ENCODE measurements at places on chromosomes 16 and 17.
A peak's percentile ranks its signal among the peaks of the same experiment; 100 is the strongest.

GRCh38 chr17:36703860-36704266, 102.5 kb downstream of the MRM1 start:
- DNase-seq: no peak

DNA sequence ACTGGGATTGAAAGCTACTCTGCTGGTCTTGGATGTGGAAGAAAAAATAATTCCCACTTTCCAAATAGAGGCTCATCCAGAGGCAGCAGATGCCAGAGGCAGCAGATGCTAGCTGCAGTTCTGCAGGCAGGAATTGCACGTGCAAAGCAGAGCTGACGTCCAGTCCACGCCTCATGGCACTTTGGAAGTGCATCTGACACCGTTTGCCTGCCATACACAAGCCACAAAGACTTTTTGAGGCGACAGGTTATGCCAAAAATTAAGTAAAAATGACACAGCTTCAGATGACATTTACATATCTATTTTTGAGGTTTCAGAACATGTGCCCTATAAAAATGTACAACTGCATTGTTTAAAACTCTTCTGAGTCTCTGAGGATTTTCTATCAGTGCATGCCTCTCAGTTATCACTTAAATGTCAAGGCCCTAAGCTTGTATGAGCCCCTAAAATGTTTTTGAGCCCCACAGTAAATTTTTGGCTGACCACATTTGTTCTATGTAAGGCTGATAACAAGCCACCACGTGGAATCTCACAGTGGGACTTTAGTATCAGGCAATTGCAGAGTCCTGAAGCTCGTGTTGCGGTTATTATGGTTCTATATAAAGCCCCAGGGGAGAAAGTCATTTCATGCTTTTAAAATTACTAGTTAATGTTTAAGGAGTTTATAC, 239.2 kb downstream of the PRKCA start:
- DNase-seq: peak; percentile 17

DNA sequence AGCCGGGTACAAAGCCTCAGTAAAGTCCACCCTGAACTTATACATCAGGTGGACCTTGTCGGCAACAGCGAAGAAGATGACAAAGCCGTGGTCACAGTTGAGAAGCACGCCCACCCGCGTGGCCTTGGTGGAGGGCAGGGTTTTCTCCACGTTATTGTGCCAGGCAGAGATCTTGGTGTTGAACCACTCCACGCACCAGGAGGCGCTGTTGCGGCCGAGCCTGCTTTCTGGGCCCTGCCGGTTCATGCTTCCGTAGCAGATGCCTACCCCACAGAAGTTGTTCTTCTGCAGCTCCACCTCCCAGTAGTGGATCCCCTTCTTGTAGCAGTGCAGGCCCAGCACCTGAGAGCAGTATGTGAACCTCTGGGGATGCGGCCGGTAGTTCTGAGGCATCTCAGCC, 22.1 kb downstream of the TRIM25 start:
- DNase-seq: no peak

DNA sequence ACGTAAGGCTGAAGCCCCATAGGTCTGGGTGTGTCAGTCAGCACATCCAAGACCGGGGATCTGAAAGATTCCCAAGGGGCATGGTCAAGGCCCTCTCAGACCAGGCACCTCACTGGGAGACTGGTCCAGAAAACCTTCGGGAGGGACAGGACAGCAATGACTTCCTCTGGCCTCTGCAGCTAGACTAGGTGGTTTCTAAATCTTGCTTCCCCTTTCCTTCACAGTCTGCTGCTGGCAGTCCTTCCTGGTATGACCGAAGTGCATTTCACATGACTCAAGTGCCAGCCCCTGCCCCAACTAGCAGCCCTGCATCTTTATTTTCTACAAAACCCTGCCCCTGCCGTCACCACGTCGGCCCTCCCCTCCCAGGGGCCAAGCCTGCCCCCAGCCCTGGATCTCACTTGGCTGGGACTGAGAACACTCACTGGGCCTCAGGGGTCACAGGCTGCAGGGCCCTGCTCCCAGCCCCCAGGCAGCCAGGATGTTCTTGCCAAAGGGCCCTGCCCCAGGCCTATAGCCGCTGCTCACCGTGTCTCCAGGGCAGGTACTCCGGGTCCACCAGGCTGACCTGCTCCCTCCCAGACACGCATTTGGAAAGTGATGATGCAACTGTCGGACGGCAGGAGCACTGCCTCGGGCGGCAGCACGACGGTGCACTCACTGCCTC, 18.3 kb downstream of the POLR3K start:
- DNase-seq: no peak

DNA sequence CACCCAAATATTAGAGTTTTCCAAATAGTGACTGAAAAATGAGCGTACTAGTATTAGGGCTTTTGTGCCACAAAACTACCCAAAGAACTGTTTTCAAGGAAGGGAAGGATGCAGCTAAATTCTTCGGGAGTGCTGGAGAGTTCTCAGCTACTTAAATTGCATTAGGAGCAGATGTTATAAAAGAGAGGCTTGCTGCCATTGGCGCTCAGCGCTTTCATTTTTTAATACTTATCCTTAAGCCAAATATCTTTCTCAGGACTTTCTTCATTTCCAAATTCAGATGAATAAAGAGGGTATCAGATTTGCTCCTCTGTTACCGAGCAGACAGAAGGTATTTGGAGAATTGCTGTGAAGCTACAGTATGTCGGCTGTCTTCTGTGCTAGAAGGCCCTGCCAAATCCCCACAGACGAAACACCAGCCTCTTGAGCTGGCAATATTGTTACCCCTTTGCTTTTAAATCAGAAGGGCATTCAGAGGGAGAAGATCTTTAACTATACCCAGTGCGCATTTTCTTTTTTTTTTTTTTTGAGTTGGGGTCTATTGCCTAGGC, 47.2 kb upstream of the CLEC18A start:
- DNase-seq: no peak

DNA sequence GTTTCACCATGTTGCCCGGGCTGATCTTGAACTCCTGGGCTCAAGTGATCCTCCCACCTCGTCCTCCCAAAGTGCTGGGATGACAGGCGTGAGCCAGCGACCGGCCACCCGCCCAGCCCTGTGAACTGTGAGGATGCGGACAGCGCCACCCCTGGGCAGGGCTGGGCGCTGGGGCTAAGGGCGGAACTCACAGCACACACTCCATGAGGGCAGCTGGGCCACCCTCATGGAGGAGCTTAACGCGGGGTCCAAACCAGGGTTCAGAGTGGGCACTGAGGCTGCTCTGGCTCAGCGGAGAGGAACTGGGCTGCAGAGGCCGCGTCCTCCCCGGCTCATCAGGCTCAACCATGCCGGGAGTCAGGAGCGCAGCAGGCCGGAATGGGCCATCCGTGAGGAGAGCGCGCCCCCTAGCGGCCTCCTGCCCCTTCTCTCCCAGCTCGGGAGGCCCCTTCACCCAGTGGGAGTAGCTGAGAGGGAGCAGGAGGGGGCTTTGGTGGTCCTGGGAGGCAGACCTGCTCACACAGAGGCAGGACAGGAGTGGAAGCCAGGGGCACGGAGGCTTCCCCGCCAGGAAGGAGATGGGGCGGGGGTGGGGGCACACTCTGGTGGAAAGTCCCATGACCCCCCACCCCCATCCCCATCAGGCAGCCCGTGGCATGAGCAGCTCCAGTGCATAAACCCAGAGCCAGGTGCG, 13.8 kb downstream of the CORO7 start:
- peak; percentile 92 for DNase-seq

DNA sequence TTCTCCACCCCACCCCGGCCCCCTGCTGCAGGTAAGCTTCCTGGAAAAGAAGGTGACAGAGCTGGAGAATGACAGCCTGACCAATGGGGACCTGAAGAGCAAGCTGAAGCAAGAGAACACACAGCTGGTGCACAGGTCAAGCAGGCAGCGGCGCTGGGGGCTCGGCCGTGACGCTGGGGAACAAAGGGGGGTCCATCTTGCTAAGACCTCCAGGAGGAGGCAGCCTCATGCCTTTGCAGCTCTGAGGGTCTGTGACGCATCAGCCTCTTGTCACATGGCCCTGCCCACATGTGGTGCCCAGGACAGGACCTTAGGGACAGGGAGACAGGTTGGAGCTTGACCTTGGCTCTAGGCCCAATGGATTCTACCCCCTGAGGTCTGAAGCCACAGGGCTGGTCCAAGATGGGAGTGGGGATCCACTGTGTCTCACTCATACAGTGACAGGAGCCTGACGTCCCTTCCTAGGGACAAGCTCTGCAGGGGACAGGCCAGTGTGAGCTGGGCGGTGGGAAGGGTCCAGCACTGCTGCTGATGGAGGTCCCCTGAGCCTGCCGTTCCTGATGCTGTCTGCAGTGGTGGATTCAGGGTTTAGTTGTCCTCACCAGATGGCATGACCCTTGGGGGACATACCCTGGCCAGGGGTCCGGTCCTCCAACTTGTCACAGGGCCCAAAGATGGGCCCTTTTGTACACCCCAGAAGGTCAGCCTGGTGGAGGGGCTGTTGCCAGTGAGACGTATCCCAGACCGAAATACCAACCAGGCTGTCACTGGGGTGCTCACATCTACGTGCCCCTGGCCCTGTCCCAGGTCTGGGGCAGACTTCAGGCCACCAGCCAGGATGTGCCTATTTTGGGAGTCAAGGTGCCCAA, 132.6 kb downstream of the RAB11FIP4 start:
- no peak for DNase-seq

- peak; percentile 45 for DNase-seq
These were observed 28.7 kb upstream of the GAS7 start for GRCh38 chr17:10226930-10227695.

DNA sequence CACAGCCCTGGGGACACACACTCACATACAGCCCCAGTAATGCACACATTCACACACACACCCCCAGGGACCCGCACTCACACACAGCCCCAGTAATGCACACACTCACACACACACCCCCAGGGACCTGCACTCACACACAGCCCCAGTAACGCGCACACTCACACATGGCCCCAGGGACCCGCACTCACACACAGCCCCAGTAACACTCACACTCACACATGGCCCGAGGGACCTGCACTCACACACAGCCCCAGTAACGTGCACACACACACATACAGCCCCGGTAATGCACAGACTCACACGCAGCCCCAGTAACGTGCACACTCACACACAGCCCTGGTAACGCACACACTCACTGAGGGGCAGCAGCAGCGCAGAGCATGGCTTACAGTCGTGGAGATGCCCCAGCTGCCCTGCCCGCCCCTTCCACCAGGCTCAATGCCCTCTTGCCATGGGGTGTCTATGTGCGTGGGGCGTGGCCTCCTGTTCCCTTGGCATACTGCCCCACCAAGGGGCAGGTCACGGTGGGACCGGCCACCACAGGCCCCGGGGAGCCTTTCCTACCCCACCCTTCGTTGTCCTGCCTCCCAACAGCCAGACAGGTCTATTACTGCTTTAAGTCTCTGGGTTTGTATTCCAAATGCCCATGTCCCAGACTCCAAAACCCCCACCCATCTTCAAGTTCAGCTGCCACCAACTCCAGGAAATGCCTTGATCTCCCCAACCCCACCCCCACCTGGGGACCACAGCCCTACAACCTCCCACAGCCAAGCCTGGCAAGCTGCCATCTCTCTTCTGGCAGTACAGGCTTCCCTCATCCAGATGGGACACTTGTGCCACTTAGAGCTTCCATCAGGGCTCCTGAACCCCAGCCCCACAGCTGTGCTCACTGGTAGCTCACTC, 2.7 kb downstream of the CCDC102A start:
- DNase-seq: no peak

DNA sequence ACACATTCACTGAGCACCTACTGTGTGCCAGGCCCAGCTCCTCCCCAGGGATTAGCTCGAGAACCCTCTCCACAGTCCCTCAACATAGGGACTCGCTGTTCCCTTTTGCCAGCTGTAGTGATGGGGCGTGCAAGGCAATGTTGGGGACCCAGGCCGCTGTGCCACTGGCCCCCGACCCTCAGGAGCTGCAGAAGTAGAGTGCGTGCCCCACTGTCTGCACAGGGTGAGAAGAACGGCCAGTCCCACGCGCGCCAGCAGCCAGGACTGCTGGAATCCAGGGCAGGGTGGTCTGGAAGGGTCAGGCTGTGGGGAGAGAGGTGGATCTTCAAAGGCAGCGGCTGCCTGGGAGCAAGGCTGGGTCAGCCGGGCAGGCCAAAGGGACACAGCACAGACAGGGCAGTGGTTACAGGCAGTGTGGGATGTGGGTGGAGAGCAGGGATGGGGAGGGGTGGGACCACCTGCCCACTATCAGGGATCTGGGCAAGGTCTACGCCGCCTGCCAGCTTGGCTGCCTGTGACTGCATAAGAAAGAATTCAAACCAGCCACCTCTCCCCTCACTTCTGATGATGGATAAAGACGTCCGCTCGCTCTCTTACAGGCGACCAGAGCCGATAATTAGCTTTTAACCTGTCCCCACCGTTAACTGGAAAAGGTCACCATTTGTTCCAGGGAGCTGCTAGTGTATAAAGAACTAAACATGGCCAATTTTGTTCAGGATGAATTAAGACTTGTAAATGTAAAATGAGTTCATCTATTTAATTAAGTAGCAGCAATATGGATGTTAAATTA, 86.7 kb upstream of the GSE1 start:
- no peak for DNase-seq

DNA sequence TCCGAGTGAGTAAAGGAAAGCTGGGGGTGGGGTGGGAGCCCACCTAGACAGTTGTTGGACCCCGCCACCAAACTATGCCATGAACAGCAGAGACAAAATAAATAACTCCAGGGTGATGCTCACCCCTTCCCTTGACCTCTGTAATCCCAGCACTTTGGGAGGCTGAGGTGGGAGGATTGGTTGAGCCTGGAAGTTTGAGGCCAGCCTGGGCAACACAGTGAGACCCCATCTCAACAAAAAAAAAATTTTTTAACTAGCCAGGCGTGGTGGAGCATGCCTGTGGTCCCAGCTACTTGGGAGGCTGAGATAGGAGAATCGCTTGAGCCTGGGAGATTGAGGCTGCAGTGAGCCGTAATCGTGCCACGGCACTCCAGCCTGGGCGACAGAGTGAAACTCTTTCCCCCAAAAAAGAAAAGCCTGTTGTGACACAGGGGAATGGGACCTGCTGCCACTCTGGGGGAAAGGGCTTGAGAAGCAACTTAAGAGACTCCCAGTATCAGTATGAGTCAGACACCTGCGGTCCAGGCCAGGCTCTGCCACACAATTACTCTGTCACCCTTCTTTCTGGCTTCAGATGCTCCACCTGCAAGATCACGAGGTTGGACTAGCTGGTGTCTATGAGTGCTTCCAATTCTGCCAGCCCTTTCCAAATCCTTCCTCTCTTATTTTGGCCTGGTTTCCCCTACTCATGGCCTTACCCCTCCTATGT, 5.0 kb downstream of the SGCA start:
- peak; percentile 24 for DNase-seq

- no peak for DNase-seq
These were observed 148.2 kb upstream of the HS3ST2 start for GRCh38 chr16:22665803-22666202.

DNA sequence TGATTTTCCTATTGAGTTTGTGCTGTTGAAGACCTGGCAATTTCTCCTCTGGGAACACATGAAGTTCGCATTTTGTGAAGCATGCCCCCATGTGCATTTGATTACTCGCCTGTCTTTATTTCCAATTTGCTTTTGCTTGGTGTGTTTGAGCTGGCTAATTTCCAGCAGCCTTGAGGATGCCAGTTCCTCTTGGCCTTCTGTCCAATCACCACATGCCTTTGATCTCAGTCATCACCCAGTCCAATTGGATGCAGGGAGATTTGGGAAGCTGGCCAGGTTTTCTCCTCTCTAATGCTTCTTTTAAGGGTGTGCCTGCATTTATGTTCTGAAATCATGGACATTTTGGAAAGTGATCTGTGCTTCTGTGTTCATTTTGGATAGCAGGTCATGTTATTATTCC, 3.8 kb upstream of the TMEM100 start:
- peak; percentile 58 for DNase-seq

GRCh38 chr16:67674851-67675578, 8.4 kb downstream of the C16orf86 start:
- DNase-seq: no peak
